NCI-H187 (cell line): ENCODE measurements at places on chromosomes 1 and 21.

DNA sequence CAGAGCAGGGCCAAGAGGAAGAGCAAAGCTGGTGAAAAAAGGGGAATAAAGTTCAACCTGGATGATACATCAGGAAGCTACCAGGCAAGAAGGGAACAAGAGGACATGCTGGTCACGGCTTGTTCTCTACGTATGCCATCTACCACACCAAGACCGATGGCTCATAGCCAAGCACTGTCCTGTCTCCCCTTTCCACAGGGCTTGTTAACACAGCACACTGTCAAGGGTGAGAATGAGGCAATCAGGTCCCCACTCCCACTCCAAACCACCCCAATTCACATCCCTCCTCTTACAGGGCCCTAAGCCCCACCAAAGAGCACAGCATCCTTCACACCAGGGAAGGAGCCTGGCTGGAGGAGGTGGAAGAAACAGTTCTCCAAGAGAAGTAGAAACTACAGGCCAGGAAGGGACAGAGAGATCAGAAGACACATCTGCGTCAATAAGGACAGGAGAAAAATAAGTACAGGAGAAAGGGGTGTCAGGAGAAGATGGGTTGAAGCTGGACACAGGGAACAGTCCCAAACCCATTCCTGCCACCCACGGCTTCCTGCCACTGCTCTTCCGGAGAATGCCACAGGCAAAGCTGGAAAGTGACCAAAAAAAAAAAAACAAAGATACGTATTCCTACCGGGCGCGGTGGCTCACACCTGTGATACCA, 923 bp upstream of the SHC1 start:
- DNase-seq = no peak

DNA sequence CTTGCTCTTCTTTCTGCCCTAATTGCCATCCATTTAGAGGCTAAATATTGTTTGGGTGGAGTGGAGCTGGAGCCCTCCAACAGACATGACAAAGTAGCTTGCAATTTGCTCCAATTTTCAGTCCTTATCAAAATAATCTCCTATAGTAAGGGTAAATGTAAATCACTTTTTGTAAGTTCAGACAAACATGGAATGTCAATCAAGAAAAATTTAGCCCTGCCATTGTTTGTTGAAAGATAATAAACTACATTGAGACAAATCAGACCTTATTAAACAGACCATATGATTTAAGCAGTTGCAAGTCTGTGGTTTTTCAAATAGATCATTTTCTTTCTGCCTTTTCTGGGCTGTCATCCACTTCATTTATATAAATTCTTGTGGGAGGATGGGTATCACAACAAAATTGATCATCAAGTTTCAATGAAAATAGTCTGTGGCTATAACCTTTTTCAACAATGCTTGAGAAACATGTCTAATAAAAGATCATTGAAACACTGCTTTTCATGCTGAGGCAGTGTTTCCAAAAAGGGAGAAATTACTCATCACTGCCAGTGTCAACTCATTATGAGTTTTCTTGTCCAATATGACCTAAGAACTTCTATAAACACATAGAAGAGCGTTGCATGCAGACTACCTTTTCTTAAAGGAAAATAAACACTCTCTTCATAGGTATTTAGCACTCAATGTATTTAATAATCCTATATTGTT, 1152.0 kb upstream of the B3GALT2 start:
- DNase-seq = no peak

DNA sequence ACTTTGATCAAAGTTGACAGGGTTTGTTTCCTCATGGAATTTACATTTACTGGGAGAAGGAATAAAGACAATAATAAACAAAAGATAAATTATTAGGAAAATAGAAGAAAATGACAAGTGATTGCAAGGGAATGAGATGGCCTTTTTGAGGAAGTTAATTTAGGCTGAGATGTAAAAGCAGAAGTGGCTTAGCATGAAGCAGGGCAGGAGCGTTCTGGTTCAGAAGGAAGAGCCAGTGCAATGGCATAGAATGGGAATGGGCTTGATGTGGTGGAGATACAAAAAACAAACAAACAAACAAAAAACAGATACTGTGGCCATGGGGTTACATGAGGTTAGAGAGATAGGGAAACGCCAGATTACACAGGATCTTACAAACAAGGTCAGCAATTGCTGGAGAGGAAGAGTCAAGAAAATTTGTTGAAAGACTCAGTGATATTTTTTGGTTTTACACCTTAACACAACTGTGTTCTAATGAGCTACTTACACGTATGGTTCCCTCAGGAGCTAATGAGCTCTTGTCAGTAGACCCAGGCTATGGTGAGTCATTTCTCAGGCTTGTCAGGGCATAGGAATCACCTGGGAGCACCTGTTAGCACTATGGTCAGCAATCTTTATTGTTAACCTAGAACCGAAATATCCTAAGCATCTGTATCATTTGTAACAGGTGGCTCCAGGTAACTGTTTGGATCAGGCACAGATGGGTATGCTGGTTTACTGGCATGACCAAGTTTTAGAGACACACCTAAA, 8.7 kb upstream of the CADM3 start:
- no peak for DNase-seq

DNA sequence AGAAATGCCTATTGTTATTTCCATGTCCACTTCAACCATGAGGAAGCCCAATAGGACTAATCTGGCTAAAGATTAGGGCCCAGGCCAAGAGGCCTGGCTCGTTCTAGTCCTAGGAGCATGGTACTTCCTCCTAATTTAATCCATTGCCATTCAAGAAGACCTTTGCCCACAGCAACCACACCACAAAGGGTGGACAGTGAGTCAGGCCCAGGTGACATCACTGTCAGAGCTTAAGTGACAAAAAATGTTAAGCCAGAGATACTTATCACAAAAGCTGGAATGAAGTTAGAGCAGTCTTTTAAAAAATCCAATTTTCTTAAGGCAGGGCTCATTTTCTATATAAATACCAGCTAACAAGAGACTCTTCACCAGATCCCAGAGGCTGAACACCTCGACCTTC, at the start of gene SPRR3:
TSS of gene SPRR3 (plus strand) at position 368 of the 400 bp plus-strand sequence. CDS start 1,272 bp downstream, outside the sequence.
- no peak for DNase-seq

GRCh38 chr1:215637041-215637573, 70.0 kb downstream of the KCTD3 start:
- no peak for DNase-seq

- DNase-seq = peak; percentile 26
Observed at GRCh38 chr1:50080904-50081586, 27.7 kb upstream of the ELAVL4 start.

- no peak for DNase-seq
Observed at GRCh38 chr1:39509360-39510009, 18.0 kb downstream of the BMP8A start.

DNA sequence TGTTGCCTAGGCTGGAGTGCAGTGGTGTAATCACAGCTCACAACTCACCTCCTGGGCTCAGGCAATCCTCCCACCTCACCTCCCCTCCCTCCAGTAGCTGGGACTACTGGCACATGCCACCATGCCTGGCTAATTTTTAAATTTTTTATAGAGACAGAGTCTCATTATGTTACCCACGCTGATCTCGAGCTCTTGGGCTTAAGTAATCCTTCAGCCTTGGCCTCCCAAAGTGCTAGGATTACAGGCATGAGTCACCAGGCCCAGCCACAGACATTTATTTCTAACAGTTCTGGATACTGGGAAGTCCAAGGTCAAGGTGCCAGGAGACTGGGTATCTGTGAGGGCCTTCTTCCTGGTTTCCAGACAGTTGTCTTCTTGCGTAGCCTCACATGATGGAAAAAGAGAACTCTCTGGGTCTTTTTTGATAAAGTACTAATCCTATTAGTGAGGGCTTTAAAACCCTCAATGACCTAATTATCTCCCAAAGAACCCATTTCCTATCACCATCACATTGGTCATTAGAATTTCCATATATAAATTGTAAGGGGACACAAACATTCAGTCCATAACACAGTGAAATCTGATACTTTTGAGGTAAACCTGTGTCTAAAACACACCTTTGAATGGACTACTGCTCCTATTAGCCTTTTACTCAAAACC, 67.9 kb downstream of the PHACTR4 start:
- no peak for DNase-seq

GRCh38 chr1:157725221-157725577, 24.6 kb upstream of the FCRL3 start:
- no peak for DNase-seq

DNA sequence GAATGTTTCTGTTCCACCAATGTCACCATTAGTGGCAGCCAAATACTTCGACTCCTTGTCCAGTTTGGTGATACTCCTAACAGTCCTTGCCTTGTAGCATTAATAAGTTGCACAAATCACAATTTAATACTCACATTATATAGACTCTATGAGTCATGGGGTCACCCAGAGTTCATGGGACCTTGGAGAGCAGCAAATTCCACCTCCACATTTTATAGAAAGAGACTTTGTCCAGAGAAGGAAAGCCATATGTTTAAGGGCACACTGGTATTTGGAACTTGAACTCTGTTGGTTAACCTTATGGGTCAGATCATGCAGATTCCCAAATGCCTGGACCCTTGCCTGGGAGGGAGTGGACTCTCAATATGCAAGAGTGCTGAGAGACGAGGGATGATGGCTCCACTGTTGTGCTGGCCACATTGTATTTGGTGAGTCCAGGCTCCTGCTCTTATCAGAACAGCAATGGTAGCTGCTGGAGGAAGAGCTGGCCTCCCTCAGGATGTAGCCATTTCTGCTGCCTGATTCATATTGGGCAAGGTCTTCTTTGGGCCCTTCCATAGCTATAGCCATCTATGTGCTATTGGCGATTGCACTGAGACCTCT, 30.6 kb downstream of the DNAJC6 start:
- DNase-seq = no peak

GRCh38 chr1:245207056-245207638, 52.4 kb downstream of the KIF26B start:
- no peak for DNase-seq

GRCh38 chr1:29519788-29520110, 283.4 kb downstream of the PTPRU start:
- no peak for DNase-seq

DNA sequence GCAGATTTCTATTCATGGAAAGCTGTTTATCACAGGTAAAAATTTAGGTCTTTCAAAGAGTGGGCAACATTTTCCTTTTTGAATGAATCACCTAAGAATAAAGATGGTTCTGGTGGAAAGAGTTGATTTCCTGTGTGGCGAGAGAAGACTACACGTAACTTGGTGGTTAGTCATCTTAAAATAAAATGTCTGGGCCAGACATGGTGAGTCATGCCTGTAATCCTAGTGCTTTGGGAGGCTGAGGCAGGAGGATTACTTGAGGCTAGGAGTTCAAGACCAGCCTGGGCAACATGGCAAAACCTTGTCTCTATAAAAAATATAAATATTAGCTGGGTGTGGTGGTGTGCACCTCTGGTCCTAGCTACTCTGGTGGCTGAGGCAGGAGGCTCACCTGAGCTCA, 65.7 kb downstream of the DISP1 start:
- DNase-seq = no peak

GRCh38 chr1:80365359-80366021, 1359.0 kb upstream of the ADGRL4 start:
- DNase-seq = no peak

DNA sequence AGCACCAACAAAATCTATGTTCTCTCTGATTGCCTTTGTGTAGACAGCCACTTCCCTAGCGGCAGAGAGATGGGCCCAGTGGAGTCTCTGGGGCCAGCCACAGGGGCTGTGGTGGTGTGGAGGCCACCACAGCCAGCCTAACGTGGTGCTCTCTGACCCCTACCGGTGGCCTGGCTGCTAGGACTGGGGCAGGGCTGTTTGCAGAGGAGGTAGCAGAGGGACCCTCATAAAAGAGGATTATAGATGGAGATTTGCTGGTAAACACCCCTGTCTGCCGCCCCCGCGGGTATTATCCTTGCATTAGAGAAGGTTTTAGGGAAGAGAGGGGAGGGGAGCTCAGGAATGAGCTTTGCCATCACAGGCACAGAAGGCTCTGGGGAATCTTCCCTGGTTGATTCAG, 310.3 kb upstream of the VAMP3 start:
- DNase-seq = no peak

DNA sequence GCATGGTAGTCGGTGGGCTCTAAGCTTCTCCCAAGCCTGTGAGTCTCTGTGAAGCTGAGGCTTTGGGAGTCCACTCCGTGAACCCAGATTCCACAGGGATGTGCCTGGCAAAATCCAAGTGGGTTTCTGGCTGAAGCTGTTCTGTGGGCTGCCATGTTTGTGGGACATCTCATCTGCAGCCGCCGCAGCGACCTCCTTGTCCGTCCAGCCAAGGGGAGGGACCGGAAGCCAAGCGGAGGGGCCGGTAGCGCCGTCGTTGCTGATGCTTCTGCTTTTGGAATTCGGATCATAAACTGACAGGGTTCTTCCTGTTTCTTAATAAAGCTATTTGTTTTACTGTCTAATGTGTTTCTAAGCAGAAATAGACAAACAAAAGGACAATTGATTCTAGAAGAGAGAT, 13.3 kb downstream of the KIF26B start:
- DNase-seq = no peak

DNA sequence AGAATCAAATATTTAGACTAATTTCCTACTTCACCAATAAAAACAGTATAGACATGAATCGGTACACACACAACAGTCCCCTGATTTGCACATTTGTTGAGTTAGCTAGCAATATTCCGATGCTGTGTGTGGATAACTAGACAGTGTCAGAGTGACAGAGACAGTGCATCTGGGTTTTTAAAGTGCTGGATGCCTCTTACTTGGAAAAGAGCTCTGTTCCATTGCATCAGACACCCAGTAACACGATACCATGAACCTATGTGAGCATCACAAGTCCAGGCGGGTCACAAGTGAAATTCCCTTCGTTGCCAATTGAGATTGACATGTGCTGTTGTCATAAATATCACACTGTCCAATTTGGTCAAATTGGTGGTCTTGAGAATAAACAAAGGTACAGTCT, 82.0 kb upstream of the ESRRG start:
- DNase-seq = no peak

GRCh38 chr1:109201123-109201703, 12.5 kb upstream of the SARS1 start:
- DNase-seq = no peak

DNA sequence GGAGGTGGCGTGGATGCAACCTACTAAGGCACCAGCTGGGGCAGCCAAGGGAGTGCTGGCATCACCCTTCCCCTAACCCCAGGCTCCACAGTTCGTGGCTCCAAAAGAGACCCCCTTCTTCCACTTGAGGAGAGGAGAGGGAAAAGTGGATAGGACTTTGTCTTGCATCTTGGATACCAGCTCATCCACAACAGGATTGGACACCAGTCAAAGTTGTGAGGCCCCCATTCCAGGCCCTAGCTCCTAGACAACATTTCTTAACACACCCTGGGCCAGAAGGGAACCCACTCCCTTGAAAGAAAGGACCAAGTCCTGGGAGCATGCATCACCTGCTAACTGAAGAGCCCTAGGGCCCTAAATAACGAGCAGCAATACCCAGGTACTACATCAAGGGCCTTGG, 372.6 kb upstream of the PLXNA2 start:
- no peak for DNase-seq

DNA sequence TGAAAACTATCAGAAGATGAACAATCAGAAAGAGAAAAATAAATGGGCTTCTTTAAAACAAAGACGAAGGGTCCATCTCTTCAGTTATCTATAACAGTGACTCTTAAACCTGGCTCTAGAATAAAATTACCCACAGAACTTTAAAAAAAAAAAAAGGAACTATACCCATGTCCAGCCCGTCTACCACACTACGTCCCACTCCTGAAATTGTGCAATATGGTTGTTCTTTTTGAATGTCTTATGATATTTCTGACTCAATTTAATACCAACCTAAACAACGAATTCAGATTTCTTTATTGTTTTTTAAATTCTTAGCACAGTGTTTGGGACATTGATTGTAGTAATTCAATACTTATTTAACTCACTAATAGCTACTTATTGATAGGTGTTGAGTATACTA, 246.3 kb downstream of the DPYD start:
- no peak for DNase-seq
